CD4-positive, alpha-beta T cell (primary cell): ENCODE measurements at places on chromosomes 1 and 21. TPM values are rescaled to one million over a fixed set of nuclear protein-coding genes. Genes with fewer than 3 reads are reported as not detected.

LAMC2 gene
- not detected for total RNA-seq

PLPPR4 gene
- not detected for total RNA-seq

RIPK4 gene
- total RNA-seq: 2.5 TPM

PCP4 gene
- total RNA-seq: not detected

NEK7 gene
- 11.8 TPM for total RNA-seq

PLA2G4A gene
- total RNA-seq: not detected

LCE1C gene
- total RNA-seq: not detected

GRHL3 gene
- not detected for total RNA-seq

MRAP gene
- total RNA-seq: not detected
